ENCODE measurements at places on chromosomes 4 and X.
A peak's percentile ranks its signal among the peaks of the same experiment; 100 is the strongest.

DNA sequence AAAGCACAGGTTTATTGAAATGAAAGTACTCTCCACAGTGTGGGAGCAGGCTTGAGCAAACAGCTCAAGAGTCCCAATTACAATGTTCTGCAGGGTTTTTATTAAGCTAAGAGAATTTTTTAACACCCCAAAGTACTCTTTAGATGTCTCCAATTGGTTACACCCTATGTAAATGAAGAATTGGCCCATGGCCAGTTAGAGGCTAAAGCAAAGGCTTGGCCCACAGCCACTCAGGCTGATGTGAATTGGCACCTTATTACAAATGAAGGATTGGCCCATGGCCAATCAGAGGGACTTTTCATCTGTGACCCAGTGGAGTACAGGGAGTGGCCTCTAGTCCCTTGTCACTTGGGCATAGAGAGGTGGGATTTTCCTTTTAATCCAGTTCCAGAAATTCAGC is 30.1 kb upstream of the IQCM start:
- no peak for DNase-seq

DNA sequence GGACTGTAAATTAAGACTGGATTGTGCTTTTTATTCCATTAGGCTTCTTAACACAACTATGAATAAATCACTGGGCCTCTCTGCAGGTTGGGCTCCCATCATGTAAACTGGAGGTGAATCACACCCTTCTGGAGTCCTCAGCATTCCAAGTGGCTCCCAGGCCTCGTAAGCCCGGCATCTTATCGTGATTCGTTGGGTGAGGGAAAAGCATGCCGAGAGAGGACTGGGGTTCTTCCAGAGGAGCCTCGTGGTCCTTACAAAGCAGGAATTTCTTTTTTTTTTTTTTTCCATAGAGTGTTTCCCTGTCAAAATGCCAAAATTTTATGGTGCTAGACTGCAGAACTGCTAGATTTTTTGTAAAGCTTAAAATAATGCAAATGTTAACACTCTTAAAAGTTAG is 20.0 kb downstream of the CLDN22 start:
- no peak for DNase-seq

DNA sequence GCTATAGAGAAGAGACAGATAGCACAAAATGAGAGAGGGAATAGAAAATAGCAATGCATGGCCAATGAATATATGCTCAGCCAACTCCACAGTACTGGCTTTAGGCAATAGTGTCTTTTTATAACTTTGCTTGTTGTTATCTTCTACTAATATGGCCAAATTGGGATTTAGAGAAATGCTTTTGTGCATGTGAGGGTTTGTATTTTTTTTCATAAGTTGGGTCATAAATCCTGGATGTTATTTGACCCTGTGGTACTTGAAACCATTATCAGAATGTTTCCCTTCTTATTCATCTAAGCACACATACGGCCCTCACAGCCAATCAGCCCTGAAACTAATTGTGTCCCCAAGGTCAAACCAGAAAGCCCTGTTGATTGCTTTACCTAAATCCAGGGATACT is 35.2 kb upstream of the LPAR4 start:
- no peak for DNase-seq

DNA sequence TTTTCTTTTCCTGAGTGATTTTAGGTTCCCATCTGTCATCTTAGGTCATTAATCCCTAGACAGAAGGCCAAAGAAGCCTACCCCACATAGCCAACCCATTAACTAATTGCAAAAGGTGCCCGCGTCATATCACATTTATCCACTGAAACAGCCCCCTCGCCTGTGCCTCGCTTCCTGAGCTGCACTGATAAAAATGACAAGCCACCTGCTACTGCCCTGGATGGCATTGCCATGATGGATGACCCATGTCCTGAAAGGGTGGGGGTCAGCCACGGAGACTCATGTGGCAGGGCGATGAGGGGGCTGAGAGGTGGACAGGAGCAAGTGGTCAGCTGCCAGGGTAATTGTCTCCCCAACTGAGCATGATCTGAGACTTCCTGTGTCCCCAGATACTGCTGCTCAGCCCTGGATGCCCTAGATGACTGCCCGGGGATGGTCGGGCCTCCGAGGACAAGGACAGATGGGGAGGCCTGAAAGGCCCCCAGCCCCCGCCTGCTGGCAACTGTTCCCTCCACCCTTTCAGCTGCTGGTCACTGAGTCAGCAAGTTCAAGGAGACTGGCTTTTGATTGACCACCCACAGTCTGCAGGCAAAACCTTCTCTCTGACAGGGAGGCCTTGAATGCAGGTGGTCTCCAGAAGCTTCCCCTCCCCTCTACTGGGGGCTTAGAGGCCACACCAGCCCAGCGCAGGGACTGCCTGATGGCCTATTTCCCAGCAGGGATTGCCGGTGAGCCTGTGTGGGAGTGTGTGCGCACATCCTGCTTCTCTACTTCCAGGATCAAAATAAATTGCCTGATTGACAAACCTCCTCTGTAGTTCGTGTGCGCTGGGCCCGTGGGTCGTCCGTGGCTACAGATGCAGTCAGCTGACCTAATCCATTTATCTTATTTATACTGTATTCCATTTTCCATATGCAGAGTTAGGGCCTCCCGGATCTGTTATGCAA is 496.3 kb downstream of the BCOR start:
- DNase-seq: no peak

GRCh38 chrX:348461-349117 is 30.0 kb upstream of the GTPBP6 start:
- no peak for DNase-seq

GRCh38 chr4:57430726-57431125 is 320.5 kb upstream of the IGFBP7 start:
- DNase-seq: no peak

DNA sequence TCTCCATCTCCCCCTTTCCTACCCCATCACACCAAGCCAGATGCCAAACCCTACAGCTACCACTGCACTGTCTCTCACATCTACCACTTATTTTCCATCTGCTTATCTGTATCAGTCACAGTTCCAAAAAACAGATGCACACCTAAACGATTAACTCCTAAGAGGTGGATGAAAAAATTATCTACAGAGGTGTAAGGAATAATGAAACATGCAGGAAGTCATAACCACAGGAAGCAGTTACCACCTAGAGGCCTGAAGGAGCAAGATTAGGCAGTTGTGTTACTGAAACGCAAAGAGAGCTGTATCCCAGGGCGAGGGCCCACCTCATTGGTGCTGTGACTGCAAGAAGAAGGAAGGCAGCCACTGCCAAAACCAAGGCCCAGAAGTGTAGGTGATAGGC is 87.8 kb upstream of the FAM241A start:
- DNase-seq: no peak

GRCh38 chrX:41334363-41335197 is 618 bp downstream of the DDX3X start:
- peak; percentile 57 for DNase-seq

DNA sequence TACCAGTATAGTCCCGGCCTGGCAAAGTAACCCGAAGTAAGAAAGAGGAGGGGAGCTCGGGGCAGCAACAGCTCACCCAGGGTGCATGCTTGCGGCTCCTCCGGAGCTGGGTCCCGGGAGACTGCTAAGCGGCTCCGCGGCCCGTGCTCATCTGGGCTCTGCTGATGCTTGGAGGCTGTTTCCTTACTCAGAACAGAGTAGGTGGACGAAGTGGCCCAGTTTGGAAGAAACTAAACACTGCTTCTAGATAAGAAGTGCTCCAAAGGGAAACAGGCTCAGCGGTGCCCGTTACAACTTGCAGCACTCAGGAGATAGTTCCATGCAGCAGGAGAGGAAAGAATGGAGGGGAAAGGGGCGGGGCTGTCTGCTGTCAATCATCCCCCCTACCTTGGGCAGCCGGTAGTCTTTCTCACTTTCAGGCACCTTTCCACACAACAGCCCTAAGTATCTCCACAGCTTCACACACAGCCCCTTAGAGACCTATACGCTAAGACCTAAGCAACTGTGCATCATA is at the start of gene COL4A6:
Gene COL4A6 (minus strand): TSS at position 313 of the 514 bp plus-strand sequence. CDS start 226 bp downstream, at position 87.
- DNase-seq: no peak

DNA sequence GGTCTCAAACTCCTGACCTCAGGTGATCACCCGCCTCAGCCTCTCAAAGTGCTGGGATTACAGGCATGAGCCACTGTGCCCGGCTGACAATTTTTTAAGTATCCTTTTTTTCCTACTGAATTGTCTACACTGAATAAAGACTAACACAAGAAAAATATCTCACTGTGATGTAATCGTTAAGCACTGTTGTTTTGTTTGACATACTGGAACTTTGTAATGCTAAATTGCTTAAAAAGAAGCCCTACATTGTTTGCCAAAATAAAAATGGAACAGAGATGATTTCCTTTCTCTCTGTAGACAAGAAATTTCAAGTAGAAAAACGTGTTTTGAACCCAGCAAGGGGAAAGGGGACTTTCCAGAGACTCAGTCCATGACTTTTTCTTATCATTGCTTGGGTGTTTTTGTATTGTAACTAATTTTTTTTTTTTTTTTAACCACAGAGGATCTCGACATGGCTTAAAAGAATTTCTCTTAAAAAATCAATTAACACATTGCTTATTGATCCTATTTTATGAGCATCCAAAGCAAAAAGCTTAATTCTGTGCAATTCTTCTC is 74.9 kb downstream of the TMEM156 start:
- DNase-seq: no peak

- no peak for DNase-seq
Measured at GRCh38 chr4:119152741-119153140, 17.1 kb downstream of the MYOZ2 start.

- no peak for DNase-seq
Measured at GRCh38 chr4:35106091-35106734, 1138.1 kb downstream of the ARAP2 start.

DNA sequence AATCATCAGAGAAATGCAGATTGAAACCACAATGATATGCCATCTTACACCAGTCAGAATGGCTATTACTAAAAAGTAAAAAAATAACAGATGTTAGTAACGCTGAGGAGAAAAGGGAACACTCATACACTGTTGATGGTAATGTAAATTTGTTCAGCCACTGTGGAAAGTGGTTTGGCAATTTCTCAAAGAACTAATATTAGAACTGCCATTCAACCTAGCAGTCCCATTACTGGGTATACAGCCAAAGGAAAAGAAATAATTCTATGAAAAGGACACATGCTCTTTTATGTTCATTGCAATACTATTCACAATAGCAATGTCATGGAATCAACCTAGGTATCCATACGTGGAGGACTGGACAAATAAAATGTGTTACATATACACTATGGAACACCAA is 566.3 kb downstream of the STPG2 start:
- no peak for DNase-seq

DNA sequence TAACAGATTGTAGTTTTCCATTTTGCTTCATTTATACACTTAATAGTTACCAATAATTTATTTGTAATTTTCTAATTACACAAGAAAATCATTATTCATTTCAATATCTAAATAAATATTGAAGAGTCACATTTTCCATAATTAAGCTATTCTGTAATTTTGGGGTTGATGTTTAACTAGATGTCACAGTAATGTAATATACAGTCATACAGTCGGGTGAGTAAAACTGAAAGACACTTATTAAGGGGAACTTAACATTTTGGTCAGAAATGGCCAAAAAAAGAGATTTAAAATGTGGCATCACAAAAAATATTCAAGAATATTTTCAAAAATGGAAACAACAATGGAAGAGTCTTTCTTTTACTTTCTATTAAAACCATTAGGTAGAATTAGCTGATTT is 1080.3 kb downstream of the ARAP2 start:
- DNase-seq: no peak

- DNase-seq: no peak
Measured at GRCh38 chr4:26226629-26227376, 94.0 kb upstream of the RBPJ start.

GRCh38 chr4:188078116-188078515 is 31.3 kb downstream of the TRIML2 start:
- DNase-seq: no peak

DNA sequence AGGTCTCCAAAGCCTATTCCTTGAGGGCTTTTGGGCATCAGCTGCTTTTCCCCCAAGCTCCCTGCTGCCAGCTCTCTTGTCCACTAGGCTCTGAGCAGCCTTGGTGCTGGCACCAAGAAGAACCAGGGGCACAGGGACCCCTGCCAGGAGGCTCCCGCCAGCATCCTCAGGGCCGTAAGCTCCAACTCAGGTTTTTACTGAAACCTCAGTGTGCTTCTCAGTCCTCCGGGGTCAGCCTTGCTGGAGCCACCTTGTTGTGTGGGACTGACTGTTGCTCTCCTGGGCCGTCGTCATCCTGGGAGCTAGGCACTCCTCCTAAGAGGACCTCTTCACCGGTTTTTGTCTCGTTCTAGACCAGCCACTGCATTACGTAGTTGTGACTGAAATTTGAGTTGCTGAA is 38.9 kb downstream of the NOP14 start:
- DNase-seq: no peak

GRCh38 chrX:106707771-106708454 is 18.6 kb upstream of the RNF128 start:
- DNase-seq: peak; percentile 17

DNA sequence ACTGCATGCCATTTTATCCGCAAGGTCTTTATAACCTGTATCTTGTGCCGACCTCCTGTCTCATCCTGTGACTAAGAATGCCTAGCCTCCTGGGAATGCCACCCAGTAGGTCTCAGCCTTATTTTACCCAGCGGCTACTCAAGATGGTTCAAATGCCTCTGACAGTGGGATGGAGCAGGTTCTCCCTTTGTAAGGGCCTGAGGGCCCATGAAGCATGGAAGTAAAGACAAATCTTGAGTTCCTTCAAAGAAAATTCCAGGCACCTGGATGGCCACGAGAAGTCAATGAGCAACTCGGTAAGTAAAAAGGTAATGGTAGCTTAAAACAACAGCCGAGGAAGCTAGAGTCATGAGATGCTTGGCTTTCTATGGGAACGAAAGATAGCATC is 19.6 kb upstream of the PRKX start:
- DNase-seq: no peak

- no peak for DNase-seq
Measured at GRCh38 chr4:77465271-77465670, 140.3 kb upstream of the CXCL13 start.

- no peak for DNase-seq
Measured at GRCh38 chr4:143699331-143700045, 987 bp downstream of the FREM3 start.

DNA sequence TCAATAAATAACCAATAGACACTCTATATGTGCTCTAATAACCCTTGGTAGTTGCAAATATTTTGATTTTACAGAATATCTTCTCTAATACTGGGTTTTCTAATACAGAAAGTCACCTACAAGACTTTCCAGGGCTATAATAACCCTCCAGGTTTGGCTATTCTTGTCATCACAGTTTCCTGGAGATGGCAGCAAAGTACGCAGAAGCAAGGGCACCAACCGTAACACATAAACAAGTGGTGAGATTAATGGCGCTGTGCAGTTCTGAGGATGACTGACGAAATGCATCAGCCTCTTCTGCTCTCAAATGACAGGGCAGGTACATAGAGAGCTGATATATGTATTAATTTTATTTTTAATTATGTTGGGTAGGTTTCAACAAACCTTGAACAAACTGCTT is 122.4 kb downstream of the C4orf33 start:
- DNase-seq: no peak

GRCh38 chr4:17515445-17516407 is 761 bp downstream of the CLRN2 start:
- DNase-seq: no peak

GRCh38 chrX:5646818-5647217 is 581.8 kb downstream of the NLGN4X start:
- DNase-seq: no peak

- no peak for DNase-seq
Measured at GRCh38 chrX:17802756-17803155, 58.3 kb downstream of the RAI2 start.

All from amniotic stem cell (primary cell).